ENCODE measurements at places on chromosomes 13 and 19.

DNA sequence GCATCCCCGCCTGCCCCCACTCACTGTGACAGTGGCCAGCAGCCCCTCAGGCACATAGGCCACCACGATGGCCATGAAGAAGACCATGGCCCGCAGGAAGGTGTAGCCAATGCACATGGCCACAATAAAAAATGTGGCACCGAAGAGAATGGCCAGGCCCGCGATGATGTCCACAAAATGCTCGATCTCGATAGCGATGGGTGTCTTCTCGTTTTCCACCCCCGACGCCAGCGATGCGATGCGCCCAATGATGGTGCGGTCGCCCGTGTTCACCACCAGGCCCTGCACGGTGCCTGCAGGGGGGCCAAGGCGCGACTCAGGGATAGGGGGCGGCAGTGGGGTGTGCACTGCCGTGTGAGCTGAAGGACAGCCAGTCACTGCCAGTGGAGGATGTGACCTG lies 3.7 kb downstream of the ATP4A start:
- DNase-seq, result no peak

DNA sequence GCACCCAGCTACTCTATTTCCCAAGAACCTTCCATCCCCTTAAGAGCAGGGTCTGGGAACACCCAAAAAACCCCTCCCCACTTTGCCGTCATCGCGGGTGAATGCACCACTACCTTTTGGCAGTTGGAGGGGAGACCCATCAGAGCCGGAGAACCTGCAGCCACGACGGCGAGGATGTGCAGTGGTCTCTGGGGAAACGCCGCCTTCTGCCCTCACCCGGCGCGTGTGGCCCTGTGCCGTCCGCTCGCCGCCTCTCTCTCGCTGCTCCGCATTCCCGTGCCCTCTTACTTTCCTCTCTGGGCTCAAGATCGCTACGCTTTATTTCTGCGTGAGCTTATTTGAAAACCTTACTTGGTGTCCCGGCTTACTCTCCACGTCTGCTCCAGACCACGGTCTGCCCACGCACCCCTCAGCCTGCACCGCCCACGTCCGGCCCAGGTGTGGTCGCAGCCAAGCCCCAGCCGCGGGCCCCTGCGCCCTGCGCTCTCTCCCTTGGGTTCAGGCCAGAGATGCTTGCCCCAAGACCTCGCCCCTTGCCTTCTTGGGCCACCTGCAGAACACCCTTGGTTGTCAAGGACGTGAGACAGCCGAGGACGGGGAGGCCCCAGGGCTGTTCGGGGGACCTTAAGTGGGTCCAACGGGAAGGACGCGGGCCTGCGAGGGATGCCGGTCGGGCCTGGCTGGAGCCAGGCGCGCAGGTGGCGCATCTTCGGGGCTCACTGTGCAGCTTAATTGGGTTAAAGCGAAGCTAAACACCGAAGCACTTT lies 2.0 kb upstream of the MAB21L1 start:
- DNase-seq, result no peak

DNA sequence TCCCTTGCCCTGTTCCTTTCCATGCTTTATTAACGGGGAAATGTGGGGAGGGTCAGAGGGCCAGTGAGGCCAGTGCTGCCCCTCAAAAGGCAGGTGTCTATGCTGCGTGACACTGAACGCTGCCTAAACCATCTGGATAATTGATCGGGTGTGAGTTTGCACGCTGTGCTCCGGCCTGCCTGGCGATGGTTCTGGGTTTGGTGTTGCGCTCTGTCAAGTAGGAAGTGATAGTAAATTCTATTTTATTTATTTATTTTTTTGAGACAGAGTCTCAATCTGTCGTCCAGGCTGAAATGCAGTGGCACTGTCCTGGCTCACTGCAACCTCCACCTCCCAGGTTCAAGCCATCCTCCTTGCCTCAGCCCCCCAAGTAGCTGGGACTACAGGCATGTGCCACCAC lies 86.5 kb downstream of the ATP11A start:
- DNase-seq, result no peak

DNA sequence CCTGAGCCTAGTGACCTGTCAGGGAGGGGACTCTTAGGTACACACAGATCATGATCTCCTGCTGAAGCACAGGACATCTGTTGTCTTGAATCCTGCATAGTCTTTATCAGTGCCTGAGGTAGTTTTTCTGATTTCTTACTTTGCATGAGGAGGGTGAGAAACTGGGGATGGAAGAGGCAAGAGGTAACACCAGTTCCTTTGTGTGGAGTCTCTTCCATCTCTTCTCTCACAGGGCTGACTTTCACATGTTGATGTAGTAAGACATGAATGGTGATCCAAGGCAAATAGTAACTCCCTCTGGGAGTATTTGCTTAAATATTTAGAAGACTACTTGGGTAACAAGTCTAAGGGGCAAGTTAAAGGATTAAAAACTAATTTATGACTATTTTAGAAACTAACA lies 9.5 kb downstream of the NBEA start:
- no peak for DNase-seq

- no peak for DNase-seq
Measured at GRCh38 chr19:50916069-50916468, 4.9 kb upstream of the KLK4 start.

DNA sequence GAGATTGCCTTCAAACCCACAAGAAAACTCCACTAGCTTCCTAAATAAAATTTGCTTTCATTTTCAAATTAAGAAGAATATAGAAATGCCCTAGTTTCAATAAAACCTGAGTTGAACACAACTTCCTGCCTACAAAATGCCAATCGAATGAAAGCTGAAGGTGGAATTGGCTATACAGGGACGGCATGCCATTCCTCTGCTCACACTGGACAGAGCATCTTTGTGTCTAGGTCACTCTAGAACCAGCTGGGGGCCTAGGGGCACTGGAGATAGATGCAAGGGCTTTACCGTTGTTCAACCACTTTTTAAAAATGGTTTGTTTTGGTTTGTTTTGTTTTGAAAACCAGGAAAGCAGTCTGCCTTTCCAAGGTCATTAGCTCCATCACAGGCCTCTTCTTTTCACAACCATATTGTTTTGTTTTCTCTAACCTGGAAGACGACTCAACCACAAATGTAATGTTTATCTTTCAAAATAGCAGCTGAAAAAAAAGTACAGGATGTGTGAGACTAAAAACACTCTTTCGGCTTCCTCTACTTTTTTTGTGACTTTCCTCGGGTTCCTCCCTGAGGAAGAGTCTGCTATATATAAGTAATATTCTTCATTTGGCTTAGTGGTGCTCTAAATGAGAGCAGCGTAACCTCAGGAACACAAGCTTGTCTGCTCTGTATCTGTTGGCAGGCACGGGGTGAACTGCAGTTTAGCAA lies 11.9 kb upstream of the ITM2B start:
- no peak for DNase-seq
